ENCODE measurements at places on chromosomes 5 and 9. TPM values are rescaled to one million over a fixed set of nuclear protein-coding genes. Genes with fewer than 3 reads are reported as not detected.

DNA sequence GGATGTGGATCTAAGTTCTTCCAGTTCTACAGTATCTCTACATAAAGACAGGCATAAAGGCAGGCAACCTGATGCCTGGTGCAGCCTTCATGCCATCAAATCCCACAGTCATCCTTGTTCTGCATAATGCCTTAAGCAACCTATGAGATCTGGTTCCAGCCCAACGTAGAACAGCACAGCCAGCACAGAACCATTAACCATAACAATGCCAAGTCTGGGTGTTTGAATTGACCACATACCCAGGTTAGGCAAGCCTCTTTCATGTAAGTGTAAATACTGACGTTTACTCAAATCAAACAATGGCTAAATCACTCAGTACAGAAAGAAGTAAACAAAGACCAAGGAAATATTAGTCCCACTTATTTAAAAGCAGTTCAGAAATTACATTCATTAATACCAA, 195.0 kb downstream of the ADAMTSL1 start:
- DNase-seq, result no peak

DNA sequence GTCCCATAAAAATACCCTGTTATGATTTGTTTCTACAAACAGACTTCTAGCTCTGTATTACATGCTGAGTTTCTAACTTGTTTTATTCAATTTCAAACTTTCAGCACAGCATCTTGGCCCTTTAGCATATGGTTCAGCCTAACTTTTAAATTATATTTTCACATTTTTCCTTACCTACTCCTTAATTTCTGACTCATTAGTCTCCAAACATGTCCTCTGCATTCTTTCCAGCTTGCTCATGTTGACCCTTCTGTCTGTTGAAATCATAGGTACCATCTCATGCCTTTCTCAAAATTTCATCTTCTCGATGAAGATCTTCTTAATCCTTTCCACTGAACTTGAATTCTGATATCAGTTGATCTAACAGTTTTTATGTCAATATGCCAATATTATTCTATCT, 200.9 kb upstream of the RIOK2 start:
- no peak for DNase-seq

DNA sequence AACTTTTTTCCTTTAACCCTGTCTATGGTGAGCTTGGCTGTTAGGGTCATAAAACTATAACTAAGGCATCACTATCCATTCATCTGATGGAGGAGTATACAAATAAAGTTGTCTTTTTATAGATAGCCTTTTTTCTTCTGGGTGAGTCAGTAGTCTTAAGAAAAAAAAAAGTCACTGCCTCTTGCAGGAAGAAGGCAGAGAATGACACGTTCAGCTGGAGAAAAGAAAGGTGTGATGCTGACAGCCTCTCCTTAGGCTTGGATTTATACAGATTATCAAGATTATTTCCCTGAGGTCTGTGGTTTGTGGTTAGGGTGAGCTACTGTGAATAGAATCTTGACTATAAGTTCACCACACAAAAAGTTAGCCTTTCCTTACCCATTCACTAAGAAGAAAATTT, 23.0 kb downstream of the EPB41L4B start:
- no peak for DNase-seq

- no peak for DNase-seq
Observed at GRCh38 chr9:77891128-77891800, 140.3 kb downstream of the GNAQ start.

- no peak for DNase-seq
Observed at GRCh38 chr5:167587772-167588437, 703.5 kb upstream of the WWC1 start.

GRCh38 chr9:71768388-71769174, at the start of gene CEMIP2:
CEMIP2 (minus strand) TSS chr9:71768513; CDS start chr9:71750373, 18,140 bp downstream.
- peak; percentile 90 for DNase-seq

DNA sequence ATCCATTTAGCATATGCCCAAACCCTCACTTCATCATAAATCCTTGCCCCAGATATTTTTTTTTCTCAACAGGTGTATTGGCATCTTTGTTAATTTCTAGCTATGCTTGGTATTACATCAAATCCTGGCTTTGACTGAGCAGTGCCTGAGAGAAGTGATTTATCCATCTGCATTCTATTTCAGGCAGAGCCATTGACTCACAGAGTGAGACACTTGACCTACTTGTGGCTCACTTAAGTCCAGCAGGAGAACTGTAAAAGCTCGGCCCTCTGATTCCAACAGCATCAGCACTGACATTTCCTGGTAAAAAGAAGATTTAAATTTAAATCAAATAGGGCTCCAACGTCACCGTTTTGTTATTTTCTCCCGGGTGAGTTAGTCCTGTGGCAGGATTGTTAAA, 93.4 kb downstream of the PLK2 start:
- DNase-seq, result no peak

GRCh38 chr9:134688661-134689320, 47.2 kb downstream of the COL5A1 start:
- no peak for DNase-seq

DNA sequence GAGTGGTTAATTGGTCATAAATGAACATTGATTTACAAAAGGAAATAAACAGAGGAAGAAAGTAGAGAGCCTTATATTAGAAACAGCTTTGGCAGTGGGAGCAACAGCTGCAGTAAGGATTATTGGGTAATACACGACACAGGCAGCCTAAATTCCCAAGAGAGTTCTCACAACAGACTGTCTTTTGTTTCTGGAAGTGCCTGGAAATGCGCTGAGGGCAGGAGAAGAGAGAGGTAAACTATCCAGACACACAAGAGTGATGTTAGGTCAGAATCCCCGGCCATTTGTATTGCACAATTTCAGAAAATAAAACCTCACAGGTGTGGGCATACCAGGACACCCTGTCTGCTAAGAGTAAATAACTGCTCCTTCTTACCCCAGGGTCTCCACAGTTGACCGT, 450.4 kb upstream of the CTNND2 start:
- peak; percentile 4 for DNase-seq

GRCh38 chr9:81819155-81819554, 109.1 kb upstream of the SPATA31D4 start:
- DNase-seq, result no peak

- no peak for DNase-seq
Observed at GRCh38 chr5:38529955-38530646, 26.3 kb downstream of the LIFR start.

DNA sequence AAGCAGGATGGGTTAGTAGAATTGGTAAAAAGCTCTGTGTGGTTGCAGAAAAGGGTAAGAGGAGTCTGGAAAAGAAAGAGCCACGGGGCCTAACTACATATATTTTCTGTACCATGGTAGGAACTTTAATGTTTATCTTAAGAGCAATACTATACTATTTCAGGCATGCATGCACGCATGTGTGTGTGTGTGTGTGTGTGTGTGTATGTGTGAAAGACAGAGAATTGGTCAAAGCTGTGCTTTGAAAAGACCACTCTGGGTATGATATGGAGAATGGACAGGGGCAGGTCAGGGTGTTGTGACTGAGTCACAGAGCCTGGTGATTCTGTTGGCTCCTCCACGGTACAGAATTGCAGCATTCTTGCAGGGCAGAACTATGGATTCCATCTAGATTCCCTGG, 339.3 kb downstream of the SLIT3 start:
- no peak for DNase-seq

GRCh38 chr9:135887585-135888050, 19.7 kb downstream of the CAMSAP1 start:
- DNase-seq, result no peak

DNA sequence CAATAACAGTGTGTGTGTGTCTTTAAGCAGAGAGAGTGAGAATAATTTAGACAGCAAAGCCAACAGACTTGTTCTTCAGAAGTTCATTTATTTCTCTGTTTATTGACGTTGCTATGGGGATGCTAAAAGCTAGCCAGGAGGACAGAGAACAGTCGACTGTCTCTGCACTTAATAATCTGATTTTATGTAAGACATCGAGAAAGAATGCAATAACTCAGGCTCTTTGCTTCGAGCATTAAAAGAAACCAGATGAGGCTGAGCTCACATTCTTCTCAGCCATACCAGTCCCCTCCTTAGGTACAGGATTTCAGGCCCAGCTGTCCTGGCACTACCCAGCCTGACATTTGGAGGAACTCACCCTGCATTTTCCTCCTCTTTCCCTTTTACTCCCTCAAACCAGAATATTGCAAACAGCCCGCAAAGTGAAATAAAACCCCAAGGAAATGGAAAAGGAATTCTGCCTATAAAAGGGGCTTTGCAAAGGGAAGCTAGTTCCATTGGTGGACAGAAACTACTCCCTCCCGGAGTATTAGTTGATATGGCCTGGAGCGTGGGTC, 44.5 kb upstream of the DPYSL3 start:
- DNase-seq, result peak; percentile 94

GRCh38 chr9:81906671-81907070, 21.6 kb upstream of the SPATA31D4 start:
- DNase-seq, result no peak

DNA sequence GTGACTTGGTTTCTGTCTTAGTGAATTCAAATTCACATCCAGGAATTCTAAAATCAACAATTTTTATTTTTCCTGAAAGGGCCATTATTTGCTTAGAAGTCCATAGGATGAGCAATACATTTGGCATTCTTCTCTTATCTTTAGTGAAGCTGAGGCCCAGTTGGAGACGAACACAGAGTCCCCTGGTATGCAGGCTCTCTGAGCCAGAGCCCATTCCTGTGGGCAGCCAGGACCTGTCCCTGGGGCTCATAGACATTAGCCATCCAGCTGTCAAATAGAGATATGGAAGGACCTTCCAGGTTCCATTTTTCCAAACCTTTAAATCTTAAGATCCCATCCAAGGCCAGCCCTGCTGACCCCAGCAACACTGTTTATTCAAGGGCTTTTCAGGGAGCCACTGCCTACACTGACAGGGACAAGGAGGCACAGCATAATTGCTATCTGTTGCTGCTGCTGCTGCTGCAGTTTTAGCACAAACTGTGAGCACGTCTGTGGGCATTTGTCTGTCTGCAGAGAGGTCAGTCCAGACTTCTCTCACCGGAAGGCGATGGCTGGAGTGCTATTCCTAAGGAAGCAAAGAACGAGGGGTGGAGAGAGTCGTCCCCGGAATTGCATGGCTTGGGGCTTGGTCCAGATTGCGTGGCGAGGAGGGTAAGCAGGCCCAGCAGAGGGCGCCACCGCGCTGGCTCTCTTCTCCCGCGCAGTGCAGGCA, 639.0 kb downstream of the CCDC171 start:
- peak; percentile 87 for DNase-seq

ABCA1 gene
- polyA plus RNA-seq, result 5.7 TPM

CKMT2 gene
- 84.2 TPM for polyA plus RNA-seq

PCDHGB4 gene
- 2.9 TPM for polyA plus RNA-seq

SLC25A46 gene
- polyA plus RNA-seq, result 38.6 TPM

CDH18 gene
- 8.8 TPM for polyA plus RNA-seq

LECT2 gene
- polyA plus RNA-seq, result not detected

FUT7 gene
- polyA plus RNA-seq, result not detected

IL31RA gene
- 1.3 TPM for polyA plus RNA-seq
